Stimulated activated CD8-positive, alpha-beta memory T cell treated with anti-CD3 and anti-CD28 coated beads, Interleukin-15, amount 100 ng/mL, for 1 hour (primary cell): ENCODE measurements at places on chromosomes 7 and 10.

DNA sequence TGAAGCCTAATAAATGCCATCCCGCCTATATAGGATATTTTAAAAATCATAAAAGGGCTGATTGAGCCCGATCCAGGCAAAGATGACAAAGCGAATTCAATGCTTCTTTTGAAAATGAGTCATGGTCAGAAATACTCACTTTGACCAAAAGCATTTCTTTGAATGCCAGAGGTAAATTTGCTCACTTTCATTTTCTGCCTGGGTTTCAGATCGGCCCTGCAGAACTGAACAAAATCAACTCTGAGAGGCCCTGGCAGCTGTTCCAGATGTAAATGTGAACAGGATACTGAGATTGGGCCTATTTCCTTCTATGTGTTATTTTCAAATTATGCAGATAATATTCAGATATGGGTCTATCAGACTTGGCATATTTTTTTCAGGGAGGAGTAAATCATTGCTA lies 114.8 kb upstream of the ARID5B start:
- no peak for DNase-seq

- no peak for DNase-seq
Observed at GRCh38 chr10:71582019-71582418, 137.6 kb downstream of the C10orf105 start.

GRCh38 chr7:31583942-31584341 lies 70.1 kb downstream of the ITPRID1 start:
- no peak for DNase-seq

DNA sequence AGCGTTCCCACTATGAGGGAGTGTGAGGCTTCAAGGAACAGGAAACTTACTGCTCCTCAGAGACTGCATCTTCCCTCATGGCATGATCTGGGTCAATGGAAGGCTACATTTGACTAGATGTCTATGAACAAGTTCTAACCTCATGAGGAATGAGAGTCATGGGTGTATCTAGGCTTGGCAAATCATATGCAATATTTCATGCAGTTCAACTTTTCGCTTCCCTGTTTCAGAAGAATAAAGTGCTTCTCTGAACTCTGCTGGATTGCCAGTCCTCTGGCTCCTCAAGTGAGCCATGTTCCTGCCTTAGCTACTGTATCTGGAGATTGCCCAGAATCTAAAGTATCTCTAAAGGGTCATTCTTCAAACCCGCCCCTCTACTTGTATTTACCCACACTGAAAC lies 54.3 kb upstream of the SEMA3A start:
- no peak for DNase-seq
